Cardiac fibroblast (primary cell): ENCODE measurements at places on chromosomes 16 and 17.

DNA sequence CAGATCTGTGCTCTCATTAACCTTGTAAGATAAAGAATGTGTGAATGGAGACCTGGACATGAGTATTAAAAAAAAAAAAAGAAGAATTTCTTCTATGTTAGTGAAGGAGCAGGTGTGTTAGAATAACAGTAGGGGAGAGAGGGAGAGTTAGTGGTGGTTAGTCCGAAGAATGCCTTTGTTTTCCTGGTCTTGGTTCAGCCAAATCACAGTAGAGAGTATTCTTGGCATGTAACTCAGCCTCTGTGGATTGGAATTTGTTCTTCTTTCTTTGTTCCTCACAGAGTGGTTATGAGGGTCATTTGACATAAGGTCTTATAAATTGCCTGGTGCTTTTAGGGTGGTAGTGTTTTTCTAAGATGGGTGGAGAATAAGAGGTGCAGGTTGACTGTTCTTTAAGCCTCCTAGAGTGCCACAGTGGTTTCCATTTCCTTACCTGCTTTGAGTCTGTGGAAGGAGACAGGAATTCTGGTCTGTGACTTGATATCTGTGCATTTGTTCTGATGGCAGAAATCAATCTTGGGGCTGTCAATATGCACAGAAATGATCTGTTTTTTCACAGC is 17.6 kb downstream of the NUP93 start:
- DNase-seq: peak; percentile 26

- DNase-seq: no peak
Observed at GRCh38 chr16:84874983-84875382, 55.2 kb downstream of the CRISPLD2 start.

DNA sequence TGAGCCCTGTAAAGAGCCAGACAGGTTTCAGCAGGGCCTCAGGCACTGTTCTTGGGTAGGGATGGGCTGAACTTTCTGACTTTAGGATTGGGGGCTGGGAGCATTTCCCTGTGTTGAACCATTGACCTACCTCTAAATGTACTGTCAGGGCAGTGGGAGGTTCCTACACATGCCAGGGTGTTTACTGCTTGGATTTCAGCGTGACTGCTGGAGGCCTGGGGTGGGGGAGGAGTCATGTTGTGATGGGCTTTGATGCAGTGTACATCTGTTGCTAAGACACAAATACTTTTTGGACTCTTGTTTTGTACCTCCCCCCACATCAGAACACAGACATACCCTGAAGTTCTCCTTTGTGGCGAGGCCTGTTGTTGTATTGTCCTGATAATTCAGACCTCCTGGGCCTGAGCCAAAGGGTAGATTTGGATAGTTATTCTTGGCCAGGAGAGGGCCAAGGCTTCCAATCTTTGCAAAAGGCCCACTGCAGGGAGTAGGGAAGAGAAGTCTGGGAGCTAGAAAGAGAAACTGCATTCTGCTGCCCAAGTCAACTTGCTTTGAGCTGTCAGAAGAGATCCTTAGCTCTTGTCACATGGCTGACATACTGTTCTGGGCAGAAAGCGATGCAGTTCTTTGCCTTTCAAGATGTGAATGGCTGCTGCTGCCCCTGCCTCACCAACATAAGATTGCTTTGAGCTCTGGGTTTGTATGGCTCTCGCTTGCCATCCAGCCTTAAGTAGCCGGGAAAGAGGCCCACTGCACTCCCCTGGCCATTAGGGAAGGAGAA is 3.7 kb downstream of the NFE2L1 start:
- DNase-seq: peak; percentile 94

DNA sequence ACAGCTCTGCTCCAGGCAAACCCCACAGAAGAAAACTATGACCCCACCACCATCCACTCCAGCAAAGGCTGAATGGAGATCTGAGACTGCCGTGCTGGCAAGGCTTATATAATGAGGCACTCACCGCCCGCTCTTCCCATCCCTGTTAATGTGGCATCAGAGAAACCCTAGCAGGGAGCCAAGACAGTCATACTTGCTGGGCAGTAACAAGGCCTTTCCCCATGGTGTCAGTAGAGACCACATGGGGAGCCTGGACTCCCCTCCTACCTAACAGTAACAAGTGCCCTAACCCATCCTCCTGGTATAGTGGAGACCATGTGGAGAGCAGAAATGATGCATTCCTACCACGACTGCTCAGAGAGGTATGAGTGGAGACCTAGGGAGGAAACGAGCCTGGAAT is 235.2 kb downstream of the C16orf78 start:
- peak; percentile 72 for DNase-seq

GRCh38 chr16:85146922-85147651 is 34.8 kb upstream of the CIBAR2 start:
- DNase-seq: no peak

DNA sequence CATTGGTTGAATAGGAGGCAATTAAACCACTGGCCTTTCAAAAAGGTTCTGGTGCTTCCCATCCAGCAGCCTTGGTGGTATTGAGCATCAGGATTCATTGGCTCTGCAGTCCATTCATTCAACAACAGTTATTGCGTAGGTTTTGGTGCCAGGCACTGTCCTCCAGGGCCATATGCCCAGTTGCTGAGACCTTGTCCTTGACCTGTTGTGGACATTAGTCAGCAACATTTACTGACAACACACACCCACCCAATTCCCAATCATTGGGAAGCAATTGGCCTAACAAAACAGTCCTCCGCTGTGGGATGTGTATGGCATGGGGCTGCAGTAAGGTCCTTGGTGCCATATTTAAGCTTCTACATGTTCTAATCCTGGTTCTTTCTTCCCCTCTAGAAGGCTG is 82.2 kb downstream of the AXIN2 start:
- DNase-seq: no peak

DNA sequence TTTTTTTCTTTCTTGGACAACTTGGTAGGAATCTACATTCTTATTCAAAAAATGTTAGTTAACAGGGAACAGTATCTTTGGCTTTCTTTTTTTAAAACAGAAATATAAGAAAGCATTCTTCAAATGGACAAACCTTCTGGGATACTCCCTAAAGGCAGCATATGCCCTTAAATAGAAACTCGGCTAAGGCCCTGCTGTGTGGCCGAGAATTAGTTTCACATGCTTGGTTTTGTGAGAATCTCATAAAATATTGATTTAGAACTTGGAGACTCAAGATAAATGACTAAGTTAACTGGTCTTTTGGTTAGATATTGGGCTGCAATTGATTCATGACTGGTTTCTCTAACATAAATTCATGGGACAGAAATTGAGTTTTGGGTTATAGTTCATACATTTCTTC is 359.9 kb upstream of the XYLT1 start:
- no peak for DNase-seq

DNA sequence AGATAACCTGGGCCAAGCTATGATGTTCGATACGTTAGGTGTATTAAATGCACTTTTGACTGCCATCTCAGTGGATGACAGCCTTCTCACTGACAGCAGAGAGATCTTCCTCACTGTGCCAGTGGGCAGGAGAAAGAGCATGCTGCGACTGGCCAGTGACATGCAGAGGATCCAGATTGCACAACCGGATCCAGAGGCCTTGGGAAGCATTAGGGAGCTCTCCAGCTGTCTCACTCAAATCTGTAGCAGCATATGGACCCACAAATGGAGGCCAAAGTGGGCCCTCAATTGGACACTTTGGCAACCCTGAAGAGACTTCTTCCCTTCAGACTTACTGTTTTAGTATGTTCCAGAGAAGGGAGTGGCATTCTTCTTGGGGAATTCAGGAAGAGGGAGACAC is 20.9 kb downstream of the PDZD9 start:
- DNase-seq: no peak

DNA sequence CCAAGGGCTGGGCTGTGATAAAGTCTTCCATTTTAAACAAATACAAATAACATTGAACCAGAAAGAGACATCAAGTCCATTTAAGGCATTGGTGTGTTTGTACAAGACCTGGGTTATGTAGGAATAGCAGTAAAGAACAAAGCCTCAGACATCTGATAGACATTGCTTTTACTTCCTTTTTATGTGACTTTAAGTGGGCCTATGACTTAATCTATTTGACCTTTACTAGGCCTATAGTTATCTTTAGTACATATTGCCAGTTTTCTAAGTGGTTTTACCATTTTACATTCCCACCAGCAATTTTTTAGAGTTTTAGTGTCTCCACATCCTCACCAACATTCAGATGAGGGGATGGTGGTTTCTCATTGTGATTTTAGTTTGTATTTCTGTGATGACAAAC is 298.8 kb downstream of the ZFHX3 start:
- no peak for DNase-seq

- DNase-seq: no peak
Observed at GRCh38 chr16:88672776-88673175, 9.9 kb upstream of the MVD start.

- DNase-seq: peak; percentile 95
Observed at GRCh38 chr17:69060822-69061221, at the start of gene ABCA9. ABCA9 (minus strand) TSS chr17:69060927; CDS start chr17:69051126, 9,801 bp downstream.

- no peak for DNase-seq
Observed at GRCh38 chr16:66289986-66290385, 76.5 kb upstream of the CDH5 start.

DNA sequence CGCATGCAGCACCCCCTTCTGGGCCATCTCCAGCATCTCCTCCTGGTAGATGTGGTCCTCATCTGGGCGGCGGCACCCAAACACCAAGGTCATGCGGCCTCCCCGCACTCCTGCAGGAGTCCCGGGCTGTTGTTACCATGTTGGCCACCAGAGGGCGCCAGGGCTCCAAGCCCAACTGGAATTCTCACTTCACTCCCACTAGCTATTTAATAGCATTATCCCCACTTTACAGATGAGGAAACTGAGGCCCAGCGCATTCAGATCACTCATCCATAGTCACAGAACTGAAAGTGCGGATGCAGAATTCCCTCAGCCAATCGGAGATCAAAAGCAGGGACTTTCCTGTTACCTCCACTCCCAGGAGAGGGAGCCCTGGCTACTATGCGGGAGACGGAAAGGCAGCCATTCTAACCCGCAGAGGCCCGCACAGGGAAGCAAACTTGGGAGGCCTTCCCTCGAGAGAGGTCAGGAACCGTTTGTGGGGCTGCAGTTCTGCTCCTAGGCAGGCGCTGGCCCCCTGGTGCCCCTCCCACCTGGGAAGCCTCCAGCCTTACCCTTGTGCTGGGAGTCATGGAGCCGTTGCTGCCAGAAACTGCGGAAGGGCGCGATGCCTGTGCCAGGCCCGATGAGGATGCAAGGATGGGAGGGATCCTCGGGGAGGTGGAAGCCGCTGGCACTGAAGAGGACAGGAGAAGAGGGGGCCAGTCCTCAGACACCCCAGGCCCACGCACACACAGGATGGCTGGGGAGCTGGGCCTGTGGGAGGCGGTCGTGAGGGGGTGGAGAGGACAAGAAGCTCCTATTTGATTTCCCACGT is 40.1 kb downstream of the NOS2 start:
- DNase-seq: peak; percentile 58

GRCh38 chr16:8175411-8175810 is 414.9 kb downstream of the TMEM114 start:
- DNase-seq: no peak

DNA sequence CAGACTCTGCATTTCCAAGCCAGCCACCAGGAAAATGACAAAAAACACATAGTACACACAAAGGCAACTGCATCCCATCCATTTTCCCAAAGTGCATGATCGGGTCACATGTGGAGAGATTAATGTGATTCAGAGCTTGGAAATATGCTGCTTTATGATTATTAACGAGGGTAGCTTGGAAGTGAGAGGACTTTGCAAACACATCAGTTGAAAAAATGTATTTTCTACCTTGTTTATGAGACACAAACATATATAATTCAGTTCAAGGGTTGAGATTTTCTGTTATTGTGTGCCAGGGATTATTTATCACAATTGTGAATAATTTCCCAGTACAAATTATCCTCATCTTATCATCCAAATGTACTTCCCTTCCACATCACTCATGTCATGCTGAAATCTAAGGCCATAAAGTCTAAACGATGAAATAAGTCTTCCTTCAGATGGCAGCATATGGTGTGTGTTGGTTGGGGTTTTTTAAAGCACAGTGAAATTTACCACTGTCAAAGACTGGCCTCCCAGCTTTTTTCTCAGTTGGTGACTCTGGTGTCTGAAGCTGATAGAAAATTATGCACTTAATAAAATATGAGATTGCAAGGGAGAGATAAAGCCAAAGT is 104.7 kb upstream of the ADAMTS18 start:
- no peak for DNase-seq

DNA sequence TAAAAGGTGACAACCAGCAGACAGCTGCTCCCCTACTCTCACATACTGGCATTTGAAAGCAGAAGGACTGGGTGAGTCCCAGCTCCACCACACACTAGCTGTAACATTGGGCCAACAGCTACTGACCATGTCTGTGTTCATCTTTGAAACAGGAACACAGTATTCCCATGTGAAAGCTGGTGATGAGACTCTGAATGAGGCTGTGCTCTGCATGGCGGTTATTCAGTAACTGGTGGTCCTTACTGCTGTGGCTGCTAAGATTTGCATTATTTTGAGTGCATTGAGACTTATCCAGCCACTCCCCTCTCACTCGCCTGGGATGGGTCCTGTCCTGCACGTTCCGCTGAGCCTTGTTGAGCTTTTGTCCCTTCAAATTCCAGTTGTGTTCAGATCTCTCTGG is 342.9 kb downstream of the FOXL1 start:
- DNase-seq: no peak

DNA sequence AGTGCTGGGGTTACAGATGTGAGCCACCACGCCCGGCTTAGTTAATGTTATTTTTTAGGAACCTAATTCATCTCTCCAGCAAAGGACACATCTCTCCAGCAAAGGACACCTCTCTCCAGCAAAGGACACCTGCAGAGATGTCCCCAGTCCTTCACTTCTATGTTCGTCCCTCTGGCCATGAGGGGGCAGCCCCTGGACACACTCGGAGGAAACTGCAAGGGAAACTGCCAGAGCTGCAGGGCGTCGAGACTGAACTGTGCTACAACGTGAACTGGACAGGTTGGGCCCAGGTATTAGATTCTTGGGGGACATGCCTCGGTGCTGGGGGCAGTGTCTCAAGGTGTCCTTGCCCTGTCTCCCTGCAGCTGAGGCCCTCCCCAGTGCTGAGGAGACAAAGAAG is 4.7 kb downstream of the PFAS start:
- DNase-seq: peak; percentile 30

- peak; percentile 45 for DNase-seq
Observed at GRCh38 chr17:489758-490329, 137.2 kb upstream of the RPH3AL start.

- no peak for DNase-seq
Observed at GRCh38 chr17:63682981-63683380, 16.9 kb downstream of the LIMD2 start.
